Natural killer cell treated with Interleukin-12 subunit alpha and Interleukin-12 subunit beta and Interleukin-15 and Interleukin-18, amount 100 ng/mL, for 72 hours (primary cell): ENCODE measurements at places on chromosomes 12 and 14.

DNA sequence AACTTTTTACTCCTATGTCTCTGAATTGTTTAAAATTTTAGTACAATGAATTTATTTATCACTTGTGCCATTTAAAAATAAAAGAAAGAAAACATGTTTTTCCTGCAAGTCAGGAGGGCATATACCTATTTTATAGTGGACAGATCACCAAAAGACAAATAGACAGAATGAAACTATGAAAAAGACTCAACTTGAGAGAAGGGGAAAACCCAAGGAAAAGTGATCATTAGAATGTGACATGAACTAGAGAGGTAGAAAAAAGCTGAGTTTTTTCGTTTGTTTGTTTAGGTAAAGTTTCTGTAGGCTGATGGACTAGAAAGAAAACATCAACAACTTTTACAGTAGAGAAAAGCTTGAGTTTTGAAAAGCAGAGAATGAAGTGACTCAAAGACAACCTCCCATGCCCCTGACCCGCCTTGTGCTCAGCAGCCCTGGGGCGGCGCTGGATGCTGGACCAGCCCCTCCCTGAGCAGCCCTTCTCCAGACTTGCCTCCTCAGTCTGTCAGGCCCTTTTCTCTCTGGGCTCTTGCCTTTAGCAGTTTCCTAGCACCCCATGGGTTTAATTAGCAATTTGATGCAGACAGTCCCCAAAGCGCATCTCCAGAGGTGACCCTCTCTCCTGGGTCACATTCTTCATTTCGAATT, 95.1 kb upstream of the ARID2 start:
- no peak for DNase-seq

DNA sequence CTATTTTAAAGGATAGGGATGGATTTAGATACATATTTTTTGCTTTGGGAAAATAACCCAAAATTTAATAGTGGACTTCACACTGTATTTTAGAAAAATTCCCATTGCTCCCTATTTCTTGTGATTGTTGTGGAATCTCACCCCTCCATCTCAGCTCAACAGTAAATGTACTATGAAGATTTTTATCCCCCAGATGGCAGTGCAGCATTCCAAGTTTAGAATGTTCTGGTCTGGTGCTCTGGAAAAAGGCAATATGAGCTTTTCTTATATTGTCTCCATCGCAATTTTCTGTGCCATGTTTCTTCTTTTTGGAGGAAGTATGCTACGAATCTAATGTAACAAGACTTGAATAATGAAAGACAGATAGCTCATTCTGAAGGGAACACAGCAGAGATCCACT, 471.7 kb upstream of the SYT1 start:
- no peak for DNase-seq

DNA sequence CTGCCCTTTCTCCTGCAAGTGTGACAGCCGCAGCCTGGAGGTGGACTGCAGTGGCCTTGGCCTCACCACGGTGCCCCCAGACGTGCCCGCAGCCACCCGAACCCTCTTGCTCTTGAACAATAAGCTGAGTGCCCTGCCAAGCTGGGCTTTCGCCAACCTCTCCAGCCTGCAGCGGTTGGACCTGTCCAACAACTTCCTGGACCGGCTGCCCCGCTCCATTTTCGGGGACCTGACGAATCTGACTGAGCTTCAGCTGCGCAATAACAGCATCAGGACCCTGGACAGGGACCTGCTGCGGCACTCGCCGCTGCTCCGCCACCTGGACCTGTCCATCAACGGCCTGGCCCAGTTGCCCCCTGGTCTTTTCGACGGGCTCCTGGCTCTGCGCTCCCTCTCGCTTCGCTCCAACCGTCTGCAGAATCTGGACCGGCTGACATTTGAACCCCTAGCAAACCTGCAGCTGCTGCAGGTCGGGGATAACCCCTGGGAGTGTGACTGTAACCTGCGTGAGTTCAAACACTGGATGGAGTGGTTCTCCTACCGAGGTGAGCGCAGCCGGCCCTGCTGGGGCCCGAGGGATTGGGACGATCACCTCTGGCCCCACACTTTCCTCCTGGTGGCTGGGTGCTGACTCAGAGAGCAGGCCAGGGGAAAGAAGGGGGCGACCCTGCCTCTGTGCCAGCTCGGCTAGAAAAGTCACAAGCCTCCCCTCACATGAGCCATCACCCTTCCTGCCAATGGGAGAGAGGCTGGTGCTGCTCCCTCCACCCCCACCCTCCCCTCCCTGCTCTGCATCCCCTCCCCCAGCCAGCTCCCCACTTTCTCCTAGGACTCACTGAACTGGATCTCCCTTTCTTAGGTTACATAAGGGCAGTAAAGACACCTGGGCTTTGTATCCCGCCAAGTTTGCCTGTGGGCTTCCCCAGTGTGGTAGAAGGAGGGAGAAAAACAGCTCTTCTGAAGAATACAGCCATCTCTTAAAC, 10.9 kb downstream of the LRTM2 start:
- no peak for DNase-seq

DNA sequence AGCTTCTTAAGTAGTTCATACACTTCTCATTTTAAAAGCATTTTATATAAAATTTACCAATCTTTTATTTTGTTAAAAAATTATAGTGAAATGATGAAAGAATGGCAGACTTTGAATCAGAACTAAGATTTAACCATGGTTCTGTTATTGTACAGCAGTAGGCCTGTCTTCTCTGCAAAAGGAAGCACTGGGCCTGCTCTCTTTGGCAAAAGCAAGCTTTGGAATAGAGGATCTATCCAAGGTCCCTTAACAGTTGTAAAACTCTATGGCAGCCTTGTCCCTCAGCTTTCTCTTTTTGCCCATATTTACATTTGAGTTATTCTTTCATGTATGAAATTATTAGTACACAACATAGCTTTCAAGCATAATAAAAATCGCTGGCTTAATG, 82.8 kb downstream of the PLEKHG7 start:
- DNase-seq = no peak

DNA sequence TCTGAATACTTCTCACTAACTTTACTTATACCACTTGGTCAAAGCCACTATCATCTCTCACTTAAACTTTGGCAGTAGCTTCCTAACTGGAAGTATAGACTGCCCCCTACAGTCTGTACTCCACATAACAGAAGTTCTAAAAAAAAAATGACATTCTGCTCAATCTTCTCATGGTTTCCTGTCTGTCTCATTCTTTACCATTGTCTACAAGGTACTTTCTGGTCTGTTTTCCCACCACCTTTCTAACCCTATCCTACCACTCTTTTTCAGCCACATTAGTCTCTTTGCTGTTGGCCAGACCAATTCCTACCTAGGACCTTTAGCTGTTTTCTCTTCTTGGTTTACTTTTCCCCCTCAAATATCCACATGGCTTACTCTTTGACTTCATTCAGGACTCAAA, 14.7 kb downstream of the CPSF6 start:
- DNase-seq = no peak

DNA sequence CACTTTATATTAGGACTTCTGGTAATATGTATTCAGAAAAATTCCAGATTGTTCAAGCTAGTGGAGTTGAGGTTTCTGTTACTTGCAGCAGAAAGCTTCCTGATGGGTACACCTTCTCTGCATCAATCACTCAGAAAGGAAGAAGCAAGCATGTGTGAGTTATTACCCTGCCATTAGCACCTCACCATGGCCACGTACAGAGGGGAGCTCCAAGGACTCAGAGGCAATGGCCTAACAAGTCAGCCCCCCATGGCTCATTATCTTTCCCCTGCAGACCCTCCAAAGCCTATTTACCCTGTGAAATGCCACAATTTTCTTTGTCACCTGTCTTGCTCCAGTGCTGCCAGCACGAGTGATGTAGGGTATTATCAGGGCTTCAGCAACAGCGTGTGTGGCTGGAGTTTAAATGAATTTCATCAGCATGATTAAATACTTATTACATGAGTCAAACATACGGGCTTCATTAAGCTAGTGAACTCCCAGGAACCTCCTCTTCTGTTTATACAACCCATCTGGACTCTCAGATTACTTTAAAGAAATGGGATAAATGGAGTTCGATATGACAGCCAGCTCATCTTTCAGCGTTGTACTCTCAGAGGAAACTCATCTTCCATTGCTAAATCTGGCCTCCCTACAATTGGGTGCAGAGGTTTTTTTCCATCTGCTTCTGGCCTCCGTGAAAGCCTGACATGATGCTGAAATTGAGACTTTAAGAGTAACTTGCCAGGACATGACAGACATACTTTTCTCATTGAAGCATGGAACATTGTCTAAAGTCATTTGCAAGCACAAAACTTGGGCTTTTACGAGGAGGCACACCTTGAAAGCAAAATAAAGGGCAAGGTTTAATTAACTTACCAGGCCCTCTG, 135.9 kb downstream of the TMEM30B start:
- DNase-seq = no peak

GRCh38 chr14:71165121-71166031, 258.1 kb downstream of the PCNX1 start:
- no peak for DNase-seq

GRCh38 chr14:93967637-93968250, 8.6 kb downstream of the ASB2 start:
- no peak for DNase-seq

DNA sequence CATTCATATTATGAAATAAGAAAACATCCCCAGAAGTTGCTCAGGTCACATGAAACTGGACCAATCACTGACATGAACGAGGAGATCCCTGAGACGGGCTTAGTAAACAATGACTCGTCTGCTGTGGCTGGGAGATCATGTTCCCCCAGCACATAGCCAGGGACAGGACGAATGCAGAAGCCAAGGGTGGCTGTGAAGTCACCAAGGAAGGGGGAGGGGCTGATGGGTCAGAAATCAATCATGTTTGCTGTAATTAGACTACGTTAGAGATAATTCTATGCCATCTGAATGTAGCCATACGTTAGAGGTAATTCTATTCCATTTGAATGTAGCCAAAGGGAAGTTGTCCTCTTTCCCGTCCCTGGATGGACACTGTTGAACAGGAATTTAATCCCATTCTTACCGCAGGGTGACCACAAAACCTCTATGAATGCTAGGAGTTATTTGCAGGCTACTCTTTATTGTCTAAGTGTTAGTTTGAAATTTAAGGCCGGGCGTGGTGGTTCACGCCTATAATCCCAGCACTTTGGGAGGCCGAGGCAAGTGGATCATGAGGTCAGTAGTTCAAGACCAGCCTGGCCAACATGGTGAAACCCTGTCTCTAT, 332.9 kb downstream of the TMEM132D start:
- no peak for DNase-seq

GRCh38 chr12:91138337-91138920, 27.1 kb upstream of the LUM start:
- DNase-seq = no peak
